ENCODE measurements at places on chromosomes 12 and 14. TPM values are rescaled to one million over a fixed set of nuclear protein-coding genes. Genes with fewer than 3 reads are reported as not detected.
A peak's percentile ranks its signal among the peaks of the same experiment; 100 is the strongest.

Gene CPM
- 17.7 TPM for total RNA-seq

DNA sequence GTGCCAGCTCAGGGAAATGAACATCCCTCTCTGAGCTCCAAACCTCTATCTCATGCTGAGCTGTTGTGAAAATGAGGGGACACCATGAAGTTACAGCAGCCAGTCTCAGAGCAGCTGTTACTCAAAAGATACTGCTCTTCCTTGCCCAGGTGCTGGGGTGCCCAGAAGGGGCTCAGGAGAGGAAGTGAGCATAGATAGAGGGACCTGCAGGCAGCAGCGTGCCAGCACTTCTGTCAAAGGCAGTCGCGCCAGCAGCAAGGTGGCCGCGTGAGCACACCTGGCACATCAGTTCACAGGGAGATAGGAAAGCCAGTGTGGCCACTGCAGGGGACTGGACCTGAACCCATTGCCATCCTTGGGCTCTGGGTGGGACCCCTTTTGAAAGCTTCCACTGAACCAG, 27.8 kb downstream of the C14orf132 start:
- DNase-seq = no peak
- peaks cover 9% of the 10 kb centered on the region for H3K4me1 ChIP-seq
- no peak overlapping the region for H3K4me3 ChIP-seq
- H3K27me3 ChIP-seq = peaks cover 6% of the 10 kb centered on the region

- no peaks in the 10 kb centered on the region for H3K36me3 ChIP-seq
- H3K27ac ChIP-seq = no peak overlapping the region
These were observed 198.6 kb upstream of the CAND1 start for GRCh38 chr12:67070604-67071003.

- H3K27me3 ChIP-seq = peaks cover 7% of the 10 kb centered on the region
- no peak overlapping the region for H3K27ac ChIP-seq
- peaks cover 9% of the 10 kb centered on the region for H3K4me1 ChIP-seq
- no peak overlapping the region for H3K4me3 ChIP-seq
- H3K36me3 ChIP-seq = no peaks in the 10 kb centered on the region
These were observed 28.4 kb downstream of the SLC6A12 start for GRCh38 chr12:185576-185955.

DNA sequence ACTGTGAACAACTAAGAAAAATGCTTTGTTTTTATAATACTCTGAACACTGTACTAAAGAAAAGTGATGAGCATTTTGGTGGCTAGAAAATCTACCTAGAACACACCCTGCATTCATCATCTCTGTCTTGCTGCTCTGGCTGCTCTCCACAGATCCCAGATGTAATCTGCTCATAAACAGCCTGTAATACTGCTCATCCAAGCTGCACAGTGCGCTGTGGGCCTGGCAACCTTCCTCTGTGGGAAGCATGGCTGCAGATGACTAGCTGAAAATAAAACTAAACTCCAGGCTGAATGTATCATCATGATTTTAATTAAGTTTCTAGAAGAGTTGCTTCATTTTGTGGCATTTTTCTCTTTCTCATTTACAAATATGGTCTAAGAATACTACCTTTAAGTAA, 200.7 kb downstream of the SLC2A13 start:
- H3K27ac ChIP-seq = no peak overlapping the region
- H3K36me3 ChIP-seq = peaks cover 1% of the 10 kb centered on the region
- DNase-seq = no peak
- no peaks in the 10 kb centered on the region for H3K4me1 ChIP-seq
- no peaks in the 10 kb centered on the region for H3K27me3 ChIP-seq

DNA sequence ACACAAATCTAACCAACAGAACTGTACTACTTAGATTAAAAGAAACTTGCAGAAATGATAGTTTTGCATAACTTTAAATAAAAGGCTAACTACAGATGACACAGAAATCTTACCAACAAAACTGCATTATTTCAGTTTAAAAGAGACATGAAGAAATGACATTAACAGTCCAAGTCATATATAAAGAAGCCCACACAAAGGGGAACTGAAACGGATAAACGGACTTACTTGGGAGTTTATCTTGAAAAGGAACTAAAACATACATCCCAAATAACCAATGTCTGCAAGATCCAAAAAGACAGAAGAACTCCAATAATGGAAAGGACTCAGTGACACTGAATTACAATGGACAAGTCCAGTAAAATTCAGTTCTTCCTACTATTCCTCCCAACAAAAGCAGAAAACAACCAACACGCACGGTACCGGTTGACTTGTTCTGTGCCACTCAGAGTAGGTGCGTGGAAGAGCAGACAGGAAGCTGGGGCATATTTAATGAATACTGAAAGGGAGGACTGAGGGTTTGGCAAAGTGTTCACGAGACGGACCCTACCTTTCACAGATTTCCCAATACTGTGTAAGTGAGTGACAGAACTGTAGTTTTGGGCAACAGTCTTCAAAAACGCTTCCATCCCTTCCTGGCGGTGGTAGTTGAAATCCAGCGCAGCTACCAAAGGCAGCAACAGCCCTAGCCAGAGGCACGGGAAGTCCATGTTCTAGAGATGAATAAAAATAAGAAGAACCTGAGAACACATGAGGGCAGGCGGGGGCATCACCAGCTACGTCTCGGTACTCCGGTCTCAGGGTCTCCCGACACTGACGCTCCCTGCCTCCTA, 627 bp downstream of the CPM start:
- H3K27ac ChIP-seq = peak overlapping the region; percentile 27
- peak overlapping the region; percentile 87 for H3K4me3 ChIP-seq
- H3K36me3 ChIP-seq = peaks cover 9% of the 10 kb centered on the region
- peaks cover 26% of the 10 kb centered on the region for H3K27me3 ChIP-seq
- peak; percentile 7 for DNase-seq
- H3K4me1 ChIP-seq = peaks cover 21% of the 10 kb centered on the region

Gene CABP1
- total RNA-seq = 1.2 TPM

GRCh38 chr12:95582230-95583058, 31.2 kb upstream of the USP44 start:
- H3K27me3 ChIP-seq = no peaks in the 10 kb centered on the region
- no peak for DNase-seq
- no peak overlapping the region for H3K27ac ChIP-seq
- no peaks in the 10 kb centered on the region for H3K4me1 ChIP-seq

DNA sequence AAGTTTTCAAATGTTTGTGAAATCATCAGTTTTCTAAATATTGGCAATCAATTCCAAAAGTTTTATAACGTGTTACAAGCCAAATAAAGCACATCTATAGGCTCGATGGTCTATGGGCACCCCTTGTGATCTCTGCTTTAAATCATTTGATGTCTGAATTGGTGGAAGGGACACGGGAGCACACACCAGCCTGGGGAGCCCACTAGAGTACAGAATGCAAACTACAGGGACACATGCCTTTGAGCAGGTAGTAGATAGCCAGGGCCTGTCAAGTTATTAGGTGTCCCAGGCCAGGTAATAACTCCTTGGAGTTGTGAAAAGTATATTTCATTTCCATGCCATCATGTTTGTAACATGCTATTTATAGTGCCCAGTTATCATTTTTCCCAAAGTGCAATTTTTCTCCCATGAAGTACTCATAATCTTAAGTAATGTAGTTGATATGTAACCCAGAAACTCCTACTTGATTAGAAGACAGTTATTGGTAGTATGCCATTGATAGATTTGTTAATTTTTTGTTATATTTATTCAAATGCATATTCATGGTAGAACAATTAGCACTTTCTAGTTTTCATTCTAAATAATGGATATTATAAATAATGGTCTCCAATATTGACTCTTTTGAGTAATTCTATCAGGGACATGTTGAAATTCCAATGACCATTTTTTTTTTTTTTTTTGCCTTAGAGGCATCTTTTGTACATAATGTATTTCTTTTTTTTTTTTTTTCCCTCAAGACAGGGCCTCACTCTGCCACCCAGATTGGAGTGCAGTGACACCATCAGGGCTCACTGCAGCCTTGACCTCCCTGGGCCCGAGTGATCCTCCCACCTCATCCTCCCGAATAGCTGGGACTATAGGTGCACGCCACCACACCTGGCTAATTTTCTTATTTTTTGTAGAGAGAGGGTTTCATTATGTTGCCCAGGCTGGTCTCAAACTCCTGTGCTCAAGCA, 96.9 kb upstream of the FGD4 start:
- H3K4me3 ChIP-seq = no peak overlapping the region
- H3K4me1 ChIP-seq = no peaks in the 10 kb centered on the region
- H3K27me3 ChIP-seq = no peaks in the 10 kb centered on the region
- H3K36me3 ChIP-seq = no peaks in the 10 kb centered on the region

Gene VTI1B
- total RNA-seq = 65.7 TPM

Gene SOAT2
- 2.2 TPM for total RNA-seq

GRCh38 chr12:113315358-113315757, 19.6 kb downstream of the SLC8B1 start:
- no peaks in the 10 kb centered on the region for H3K4me1 ChIP-seq
- no peak for DNase-seq
- H3K27me3 ChIP-seq = no peaks in the 10 kb centered on the region
- H3K36me3 ChIP-seq = peaks cover 34% of the 10 kb centered on the region
- no peak overlapping the region for H3K4me3 ChIP-seq
- H3K27ac ChIP-seq = no peak overlapping the region

DNA sequence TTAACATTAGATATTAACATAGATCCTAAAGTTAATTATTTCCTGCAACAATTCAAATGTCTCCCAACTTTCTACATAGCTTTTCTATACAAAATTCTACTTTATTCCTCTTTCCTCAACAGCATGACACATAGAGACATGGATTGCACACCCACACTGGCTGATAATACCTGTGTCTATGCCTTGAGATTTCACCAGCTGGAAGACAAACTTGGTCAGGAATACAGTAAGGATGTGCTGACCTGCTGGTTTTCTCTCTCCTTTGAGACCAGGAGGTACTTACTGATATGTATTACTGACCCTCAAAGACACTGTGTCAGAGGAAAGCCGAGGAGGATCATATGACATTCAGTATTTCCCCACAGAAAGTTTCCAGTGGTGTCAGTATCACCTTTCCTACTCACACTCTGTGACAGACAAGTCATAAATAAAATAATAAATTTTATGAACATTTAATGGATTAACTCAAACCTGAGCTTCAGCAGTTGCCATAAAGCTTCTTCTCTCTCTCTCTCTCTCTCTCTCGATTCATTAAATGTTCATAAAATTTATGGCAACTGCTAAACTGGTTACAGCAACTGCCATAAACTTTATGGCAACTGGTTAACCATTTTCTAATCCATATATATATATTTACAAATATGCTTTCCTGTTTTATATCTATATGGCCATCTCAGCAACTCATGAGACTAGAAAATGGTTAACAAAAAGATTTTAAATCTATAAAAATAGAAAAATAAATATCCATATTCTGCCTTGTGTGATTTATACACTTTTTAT, 22.7 kb downstream of the EIF2S3B start:
- no peak overlapping the region for H3K27ac ChIP-seq
- no peak for DNase-seq
- H3K36me3 ChIP-seq = peaks cover 2% of the 10 kb centered on the region
- peaks cover 10% of the 10 kb centered on the region for H3K27me3 ChIP-seq
- no peaks in the 10 kb centered on the region for H3K4me1 ChIP-seq

Gene ANAPC5
- 101 TPM for total RNA-seq

- no peaks in the 10 kb centered on the region for H3K4me1 ChIP-seq
- no peak overlapping the region for H3K4me3 ChIP-seq
- no peak for DNase-seq
- H3K36me3 ChIP-seq = peaks cover 1% of the 10 kb centered on the region
- no peaks in the 10 kb centered on the region for H3K27me3 ChIP-seq
These were observed 33.4 kb downstream of the PNMA1 start for GRCh38 chr14:73680821-73681220.

DNA sequence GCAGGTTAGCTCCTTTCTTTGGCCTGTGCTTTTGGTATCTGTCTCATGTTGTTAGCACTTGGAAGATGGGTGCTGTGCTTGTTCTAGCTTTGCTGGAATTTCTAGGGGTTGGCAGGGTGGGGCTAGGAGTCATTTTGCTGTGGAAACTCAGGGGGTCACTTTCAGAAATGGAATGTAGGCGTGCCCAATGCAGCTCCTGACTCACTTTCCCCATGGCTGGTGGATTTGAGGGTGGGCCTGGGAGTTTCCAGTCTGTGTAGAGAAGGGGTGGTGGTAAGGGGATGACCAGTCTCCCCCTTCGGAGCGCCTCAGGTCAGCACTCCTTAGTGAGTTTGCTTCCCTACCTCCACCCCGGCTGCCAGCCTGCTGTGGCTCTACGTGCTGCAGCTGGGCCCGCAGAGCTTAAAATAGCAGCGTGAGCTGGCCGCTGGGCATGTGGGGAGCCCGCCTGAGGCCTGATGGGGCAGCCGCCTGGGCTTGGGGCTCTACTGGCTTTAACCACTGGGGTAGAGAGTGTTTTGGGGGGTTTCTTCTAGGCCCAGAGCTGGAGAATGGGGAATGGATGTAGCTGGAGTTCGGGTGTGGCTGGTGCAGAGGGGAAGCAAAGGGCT, 108.2 kb downstream of the TSPAN9 start:
- peaks cover 11% of the 10 kb centered on the region for H3K4me1 ChIP-seq
- no peak for DNase-seq
- H3K27me3 ChIP-seq = peaks cover 17% of the 10 kb centered on the region

Gene CCDC184
- 0.32 TPM for total RNA-seq

- H3K27me3 ChIP-seq = no peaks in the 10 kb centered on the region
- peak; percentile 8 for DNase-seq
- no peaks in the 10 kb centered on the region for H3K4me1 ChIP-seq
- no peaks in the 10 kb centered on the region for H3K36me3 ChIP-seq
- no peak overlapping the region for H3K27ac ChIP-seq
- no peak overlapping the region for H3K4me3 ChIP-seq
These were observed 51.8 kb downstream of the PRIMA1 start for GRCh38 chr14:93736378-93737014.

Data from activated T-cell treated with anti-CD3 and anti-CD28 coated beads, Interleukin-2, amount 50 U/mL, for 72 hours (primary cell).